ENCODE measurements at places on chromosomes 12 and 14. TPM values are rescaled to one million over a fixed set of nuclear protein-coding genes. Genes with fewer than 3 reads are reported as not detected.

GRCh38 chr12:46554460-46554859 lies 181.9 kb upstream of the SLC38A2 start:
- DNase-seq: no peak

- no peak for DNase-seq
Measured at GRCh38 chr14:68085742-68086141, 266.2 kb downstream of the RAD51B start.

The KLHDC1 gene
- 2.8 TPM for total RNA-seq

DNA sequence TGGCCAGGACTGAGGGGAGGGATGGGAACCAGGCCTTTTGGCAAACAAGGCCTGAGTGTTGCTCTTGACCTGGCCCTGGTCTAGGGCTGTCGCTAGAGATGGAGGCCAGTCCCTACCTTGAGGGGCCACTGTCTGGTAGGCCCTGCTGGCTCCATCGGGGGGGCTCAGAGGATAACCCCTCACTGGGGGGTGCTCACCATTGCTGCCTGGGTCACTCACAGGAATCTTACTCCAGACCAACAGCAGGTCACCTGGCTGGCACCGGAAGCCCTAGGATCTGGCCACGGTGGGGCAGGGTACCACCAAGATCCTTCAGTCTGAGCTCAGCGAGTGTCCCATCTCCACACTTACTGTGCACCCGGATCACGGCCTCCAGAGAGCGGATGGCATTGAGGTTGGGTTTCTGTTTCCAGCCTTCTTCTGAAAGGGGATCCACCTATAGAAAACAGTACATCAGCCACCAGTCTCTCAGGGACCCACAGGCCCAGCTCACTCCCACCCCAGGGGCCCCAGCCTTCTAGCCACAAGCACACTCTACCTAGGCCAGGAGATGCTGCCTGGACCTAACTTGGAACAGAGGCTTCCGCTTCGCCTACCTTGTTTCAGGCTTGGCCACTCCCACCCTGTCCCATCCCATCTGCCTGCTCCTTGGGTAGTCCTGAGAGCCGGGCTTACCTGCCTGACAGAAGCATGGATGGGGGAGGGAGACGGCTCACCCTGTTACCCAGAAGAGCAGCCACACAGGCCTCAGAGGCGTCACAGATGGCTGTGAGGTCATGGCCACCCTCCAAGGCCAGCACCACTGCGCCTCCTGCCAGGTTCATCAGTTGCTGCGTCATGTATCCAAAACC lies 12.2 kb downstream of the SLC48A1 start:
- no peak for DNase-seq

DNA sequence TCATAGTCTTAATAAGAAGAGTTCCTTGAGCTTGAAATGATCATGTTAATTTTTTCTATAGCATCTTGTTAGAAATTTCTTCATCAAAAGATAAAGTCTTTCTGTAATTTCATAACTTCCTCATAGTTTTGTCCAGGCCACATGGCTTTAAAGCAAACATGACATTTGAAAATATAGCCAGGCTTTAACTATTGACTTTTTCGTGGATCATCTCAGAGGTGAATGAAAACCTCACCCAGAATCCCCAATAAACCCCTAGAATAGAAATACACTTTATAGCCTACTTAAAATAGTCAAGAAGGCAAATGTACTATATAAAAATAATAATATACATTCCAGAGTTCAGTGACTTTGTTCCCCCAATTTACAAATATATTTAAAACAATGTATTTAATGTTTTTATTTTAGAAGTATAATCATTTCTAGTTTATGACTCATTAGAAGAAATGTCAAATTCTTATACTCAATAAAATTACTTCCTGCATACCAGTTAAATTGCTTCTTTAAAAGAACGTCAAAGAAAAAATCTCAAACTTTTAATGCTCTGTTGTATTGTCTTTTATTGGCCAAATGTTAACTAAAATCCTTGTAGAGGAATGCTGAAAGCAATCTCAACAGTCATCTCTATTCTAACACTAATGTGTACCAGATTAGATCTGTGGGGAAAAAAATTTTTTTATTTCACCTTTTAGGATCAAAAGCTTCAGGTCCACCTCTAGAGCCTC lies 21.6 kb downstream of the EXOC5 start:
- DNase-seq: no peak

The GYS2 gene
- total RNA-seq: not detected

The PLCZ1 gene
- total RNA-seq: not detected

GRCh38 chr12:119594772-119595445 lies 1.3 kb downstream of the TMEM233 start:
- DNase-seq: peak; percentile 10

- DNase-seq: no peak
Measured at GRCh38 chr12:26452511-26452910, 257.1 kb downstream of the SSPN start.

The INSM2 gene
- 0.10 TPM for total RNA-seq

The ATG101 gene
- 23.5 TPM for total RNA-seq

The RERG gene
- 2.2 TPM for total RNA-seq

- no peak for DNase-seq
Measured at GRCh38 chr14:20622816-20623291, 18.6 kb downstream of the OR6S1 start.

The CPNE8 gene
- total RNA-seq: 1.7 TPM

GRCh38 chr12:64362721-64363305 lies 27.7 kb downstream of the C12orf56 start:
- no peak for DNase-seq

DNA sequence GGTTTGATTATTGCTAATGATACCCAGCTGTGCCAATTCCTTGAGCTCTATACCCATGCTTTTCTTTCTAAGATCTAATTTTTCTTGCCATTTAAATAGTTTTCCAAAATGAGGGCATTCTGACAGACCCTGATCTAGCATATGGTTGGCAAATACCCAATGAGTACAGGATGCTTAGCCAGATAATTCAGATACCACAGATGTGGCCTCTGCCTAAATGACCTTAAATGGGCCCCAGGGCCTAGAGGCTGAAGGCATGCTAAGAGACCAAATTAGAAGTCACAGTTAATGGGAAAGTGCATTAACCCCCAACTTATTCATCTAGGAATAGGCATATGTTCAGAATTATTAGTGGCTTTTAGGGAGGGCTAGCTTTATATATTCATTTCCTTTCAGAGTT lies 122.3 kb upstream of the CNOT2 start:
- DNase-seq: no peak

The KIF5A gene
- total RNA-seq: 2.8 TPM

The C1RL gene
- total RNA-seq: 95.9 TPM

GRCh38 chr12:132588319-132588718 lies 22.1 kb downstream of the LRCOL1 start:
- DNase-seq: no peak

GRCh38 chr14:91059576-91060350 lies 678 bp downstream of the RPS6KA5 start:
- DNase-seq: peak; percentile 40

The C12orf60 gene
- total RNA-seq: 3.5 TPM

- no peak for DNase-seq
Measured at GRCh38 chr14:20632448-20632830, 9.1 kb downstream of the OR6S1 start.

- no peak for DNase-seq
Measured at GRCh38 chr12:22116376-22116775, 70.4 kb downstream of the CMAS start.

DNA sequence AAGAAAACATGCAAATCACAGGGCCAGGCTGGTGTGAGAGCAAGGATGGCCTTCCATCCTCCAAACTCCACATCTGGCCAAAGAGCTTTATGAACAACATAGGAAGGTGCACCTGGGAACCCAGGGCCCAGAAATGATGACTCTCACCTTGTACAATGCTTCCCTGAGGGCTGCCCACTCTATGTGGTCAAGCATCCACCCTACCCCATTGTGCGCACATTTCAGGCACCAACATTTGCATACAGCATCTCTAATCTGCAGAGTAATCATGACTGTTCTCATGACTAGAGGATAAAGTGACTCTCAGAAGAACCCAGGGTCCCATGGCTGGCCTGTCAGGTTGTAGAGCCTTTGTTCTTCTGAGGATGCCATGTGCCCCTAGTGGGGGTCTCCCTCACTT lies 57.2 kb upstream of the NTF3 start:
- DNase-seq: no peak

The CACNA2D4 gene
- 0.34 TPM for total RNA-seq

The TEX52 gene
- not detected for total RNA-seq

The CCDC175 gene
- 0.20 TPM for total RNA-seq

The SDR9C7 gene
- total RNA-seq: not detected

The SLC6A15 gene
- 0.57 TPM for total RNA-seq

The PRB2 gene
- not detected for total RNA-seq

- DNase-seq: no peak
Measured at GRCh38 chr14:71359823-71360222, 452.6 kb downstream of the PCNX1 start.

- no peak for DNase-seq
Measured at GRCh38 chr12:20174528-20175175, 193.7 kb upstream of the PDE3A start.

DNA sequence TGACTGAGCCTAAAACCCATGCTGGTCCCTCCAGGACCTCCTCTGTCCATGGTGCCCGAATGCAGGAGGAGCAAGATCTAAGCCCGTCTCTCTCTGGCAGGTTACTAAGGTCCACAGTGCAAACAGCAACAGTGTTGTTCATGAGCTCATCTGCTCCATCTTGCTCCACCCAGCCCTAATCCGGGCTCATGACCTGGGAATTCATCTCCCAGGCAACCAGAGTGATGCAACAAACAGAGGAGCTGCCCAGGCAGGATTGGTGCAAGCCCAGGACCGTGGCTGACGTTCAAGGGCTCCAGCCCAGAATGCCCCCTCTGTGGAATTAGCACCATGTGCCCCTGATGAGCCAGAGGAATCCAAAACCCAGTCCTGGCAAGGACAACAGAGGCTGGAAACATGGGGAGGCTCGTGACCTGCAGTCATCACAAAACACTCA lies 29.9 kb downstream of the HSPB8 start:
- DNase-seq: no peak

- DNase-seq: no peak
Measured at GRCh38 chr12:122841544-122842321, 6.5 kb downstream of the HIP1R start.

- no peak for DNase-seq
Measured at GRCh38 chr12:68568922-68569569, 41.7 kb upstream of the RAP1B start.

DNA sequence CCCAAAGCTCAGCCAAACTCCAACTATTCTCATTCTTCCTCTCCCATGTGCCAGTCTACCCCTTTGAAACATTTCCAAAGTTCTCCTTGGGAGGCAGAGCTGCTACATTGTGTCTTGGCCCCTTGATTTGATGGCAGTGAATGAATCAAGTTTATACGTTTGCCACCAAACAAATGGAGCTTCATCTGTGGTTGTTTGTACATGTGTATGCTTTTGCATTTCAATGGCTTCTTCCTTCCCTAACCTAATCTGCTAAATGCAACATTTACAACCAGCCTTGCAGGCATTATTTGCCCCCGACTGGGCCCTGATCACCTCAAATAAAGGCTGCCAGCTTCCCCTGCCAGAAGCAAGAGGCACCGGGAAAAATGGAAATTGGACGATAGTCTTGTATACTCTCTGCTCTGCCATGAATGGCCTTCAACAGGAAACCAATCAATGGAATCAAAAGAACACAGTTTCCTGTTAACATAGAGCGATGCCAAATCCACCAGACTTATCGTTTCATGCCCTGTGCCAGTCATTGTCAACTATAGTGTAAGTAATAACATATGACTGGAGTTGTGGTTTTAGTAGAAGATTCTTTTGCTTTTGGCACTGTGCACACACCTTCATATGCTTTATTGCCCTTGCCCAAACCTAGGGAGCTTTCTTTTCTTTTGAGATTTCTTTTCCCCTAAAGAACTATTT lies 97.8 kb downstream of the TMEM30B start:
- DNase-seq: no peak

- DNase-seq: no peak
Measured at GRCh38 chr12:30286345-30286926, 409.2 kb downstream of the IPO8 start.

DNA sequence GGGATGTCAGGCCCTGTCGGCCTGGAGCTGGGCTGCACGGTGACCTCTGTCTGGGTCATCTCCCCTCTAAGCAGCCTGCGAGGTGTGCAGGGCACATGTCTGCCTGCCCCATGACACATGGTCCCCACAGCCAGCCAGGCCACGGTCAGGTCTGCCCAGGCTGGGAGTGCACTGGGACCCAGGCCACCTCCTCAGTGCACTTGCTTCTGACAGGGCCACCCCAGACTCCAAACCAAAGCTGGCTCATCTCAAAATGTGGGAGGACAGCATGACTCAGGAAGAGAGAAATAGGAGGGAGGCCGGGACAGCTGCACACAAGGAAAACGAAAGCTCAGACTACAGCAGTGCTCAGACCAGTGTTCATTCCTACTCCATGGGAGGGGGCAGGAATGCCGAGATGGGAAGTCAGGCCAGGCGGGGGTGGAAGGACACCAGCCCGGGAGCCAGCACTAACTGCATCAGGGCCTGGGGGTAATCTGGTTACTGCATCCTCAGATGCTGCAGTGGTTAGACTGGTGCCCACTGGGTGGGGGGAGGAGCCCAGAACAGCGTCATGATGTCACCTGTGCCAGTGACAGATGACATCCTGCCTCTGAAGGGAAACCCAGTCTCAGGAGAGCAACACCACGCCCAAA lies 4.0 kb downstream of the P2RX2 start:
- no peak for DNase-seq

DNA sequence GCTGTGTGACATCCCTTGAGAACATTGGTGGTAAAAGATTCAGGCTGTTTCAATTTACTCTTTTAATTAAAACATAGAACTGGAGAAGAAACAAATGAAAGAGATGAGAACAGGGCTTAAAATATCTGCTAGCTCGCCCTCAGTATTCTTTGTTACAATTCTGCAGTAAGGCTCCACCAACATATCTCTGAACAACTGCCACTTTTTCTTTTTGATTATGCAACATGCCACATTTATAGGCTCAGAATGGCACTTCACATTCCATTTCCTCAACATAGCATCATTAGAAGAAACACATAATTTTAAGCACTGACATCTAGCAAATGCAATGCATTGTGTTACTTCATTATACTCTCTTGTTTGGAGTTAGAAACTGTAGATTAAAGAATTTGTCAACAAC lies 1315.2 kb downstream of the LRFN5 start:
- no peak for DNase-seq

The SLC6A13 gene
- 0.60 TPM for total RNA-seq

The MNAT1 gene
- total RNA-seq: 51.1 TPM

DNA sequence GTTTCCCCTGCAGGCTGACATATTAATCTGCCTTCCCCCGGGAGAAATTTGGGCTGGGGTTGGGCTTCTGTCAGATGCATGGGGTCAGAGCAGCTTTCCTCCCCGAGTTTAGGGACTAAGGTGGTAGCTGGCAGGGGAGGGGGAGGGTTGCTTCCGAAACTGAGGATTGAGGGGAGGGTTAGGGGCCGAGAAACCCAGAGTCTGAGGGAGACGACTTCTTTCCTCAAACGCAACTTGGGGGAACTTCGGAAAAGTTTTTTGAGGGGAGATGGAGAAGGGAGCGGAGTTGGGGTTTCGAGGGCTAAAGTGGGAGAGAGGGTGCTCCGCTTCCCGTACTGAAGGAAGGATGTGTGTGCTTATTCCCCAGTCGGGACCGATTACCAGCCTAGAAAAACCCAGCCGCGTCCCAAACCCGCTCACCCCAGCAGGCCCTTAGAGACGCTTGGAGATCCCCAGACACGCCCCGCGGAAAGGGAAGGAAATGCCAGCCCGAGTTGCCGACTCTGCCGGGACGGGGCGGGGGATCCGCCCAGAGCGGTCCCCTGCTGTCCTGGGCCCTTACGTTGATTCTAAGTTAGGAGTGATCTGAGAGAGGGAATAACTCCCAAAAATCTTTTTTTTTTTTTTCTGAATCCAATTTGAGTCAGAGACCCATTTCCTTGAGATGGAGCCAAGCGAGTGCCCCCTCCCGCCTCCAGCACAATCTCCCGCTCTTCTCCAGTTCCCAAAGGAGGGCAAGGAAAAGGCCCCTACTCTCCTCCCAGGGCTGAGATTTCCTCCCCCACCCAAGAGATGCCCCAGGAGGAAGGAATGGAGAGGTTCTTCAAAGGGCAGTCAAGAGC lies 61.9 kb downstream of the SMUG1 start:
- no peak for DNase-seq

Data from progenitor cell of endocrine pancreas (in vitro differentiated cells).